ENCODE measurements at places on chromosomes 3 and 15.
A peak's percentile ranks its signal among the peaks of the same experiment; 100 is the strongest.

GRCh38 chr3:83002869-83003445, 1241.5 kb upstream of the GBE1 start:
- DNase-seq = no peak

DNA sequence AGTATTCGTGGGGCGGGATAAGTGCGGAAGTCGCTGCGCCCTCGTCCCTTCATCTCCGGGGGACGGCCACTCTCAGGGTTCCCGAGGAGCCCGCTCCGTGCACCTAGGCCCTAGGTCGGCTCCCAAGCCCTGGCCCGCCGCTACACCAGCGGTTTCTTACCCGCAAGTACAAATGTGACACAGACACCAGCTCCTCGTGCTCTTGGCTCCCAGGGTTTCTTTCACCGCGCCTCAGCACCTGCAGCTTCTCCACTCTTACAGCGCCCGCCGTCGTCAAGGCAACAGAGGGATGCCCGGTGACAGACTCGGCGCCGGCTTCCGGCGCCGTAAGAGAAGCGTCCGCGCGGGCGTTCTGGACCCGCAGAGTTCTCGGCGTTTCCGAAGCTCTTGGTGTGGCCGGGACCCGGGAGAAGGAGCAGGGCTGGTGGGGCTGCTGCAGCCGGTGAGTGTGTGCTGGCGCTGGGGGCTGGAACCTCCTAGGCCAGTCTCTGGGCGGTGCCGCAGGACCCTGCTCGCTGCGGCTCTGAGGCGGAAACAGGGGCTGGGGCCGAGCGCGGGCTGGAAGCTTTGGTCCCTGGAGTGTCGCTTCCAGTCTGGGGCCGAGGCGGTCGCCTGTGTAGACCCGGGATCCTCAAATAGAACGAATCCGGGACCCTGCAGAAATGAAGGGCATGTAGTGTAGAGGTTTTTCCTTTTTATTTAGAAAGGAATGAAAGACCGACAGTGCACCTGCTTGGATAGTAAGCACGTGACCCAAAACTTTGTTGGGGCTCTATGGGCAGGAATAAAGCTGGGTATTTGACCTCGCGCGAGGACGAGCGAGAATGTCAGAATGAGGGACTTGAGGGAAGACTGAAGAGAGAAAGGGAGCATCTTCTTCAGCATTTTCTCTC, 155.4 kb upstream of the GOLGA6L4 start:
- no peak for DNase-seq

DNA sequence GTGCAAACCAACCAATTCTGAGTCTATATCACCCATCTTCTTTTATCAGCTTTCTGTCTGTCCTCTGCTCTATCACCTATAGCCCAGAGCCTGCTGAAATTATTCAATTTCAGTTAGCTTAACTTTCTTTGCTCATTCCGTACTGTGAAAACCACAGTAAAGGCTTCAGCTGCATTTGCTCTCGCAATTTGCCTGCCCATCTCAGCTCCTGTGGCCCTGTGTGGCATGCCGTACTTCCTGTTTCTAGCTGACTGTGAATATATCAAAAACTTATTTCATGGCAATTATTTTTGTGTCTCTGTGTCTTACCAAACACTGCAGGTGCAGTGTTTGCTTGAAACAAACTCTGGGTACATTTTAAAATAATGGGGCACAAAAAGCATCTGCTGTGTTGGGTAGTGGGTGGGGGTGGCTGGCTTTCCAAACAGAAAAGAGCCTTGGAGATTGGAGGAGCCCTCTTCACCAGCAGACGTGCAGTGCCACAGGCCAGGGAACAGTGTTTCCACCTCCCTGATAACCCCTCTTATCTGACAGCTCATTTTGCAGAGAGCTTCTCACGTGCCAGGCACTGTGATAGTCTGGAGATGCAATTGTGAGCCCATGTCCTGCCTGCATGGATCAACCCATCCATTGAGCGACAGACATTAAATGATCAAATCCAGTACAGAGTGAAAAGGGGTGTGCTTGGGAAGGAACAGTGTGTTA, 45.2 kb downstream of the GASK1A start:
- no peak for DNase-seq

DNA sequence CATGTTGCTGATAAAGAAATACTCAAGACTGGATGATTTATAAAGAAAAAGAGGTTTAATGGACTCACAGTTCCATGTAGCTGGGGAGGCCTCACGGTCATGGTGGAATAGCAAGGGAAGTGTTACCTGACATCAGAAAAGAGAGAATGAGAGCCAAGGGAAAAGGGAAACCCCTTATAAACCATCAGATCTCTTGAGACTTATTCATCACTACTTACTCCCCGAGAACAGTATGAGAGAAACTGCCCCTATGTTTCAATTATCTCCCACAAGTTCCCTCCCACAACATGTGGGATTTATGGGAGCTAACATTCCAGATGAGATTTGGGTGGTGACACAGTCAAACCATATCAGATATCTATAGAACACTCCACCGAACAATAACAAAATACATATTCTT, 904.6 kb downstream of the PDCD6IP start:
- no peak for DNase-seq

- no peak for DNase-seq
Observed at GRCh38 chr3:133443649-133444422, 44.0 kb downstream of the BFSP2 start.

GRCh38 chr3:122931636-122932035, 95.9 kb downstream of the SEMA5B start:
- DNase-seq = no peak

DNA sequence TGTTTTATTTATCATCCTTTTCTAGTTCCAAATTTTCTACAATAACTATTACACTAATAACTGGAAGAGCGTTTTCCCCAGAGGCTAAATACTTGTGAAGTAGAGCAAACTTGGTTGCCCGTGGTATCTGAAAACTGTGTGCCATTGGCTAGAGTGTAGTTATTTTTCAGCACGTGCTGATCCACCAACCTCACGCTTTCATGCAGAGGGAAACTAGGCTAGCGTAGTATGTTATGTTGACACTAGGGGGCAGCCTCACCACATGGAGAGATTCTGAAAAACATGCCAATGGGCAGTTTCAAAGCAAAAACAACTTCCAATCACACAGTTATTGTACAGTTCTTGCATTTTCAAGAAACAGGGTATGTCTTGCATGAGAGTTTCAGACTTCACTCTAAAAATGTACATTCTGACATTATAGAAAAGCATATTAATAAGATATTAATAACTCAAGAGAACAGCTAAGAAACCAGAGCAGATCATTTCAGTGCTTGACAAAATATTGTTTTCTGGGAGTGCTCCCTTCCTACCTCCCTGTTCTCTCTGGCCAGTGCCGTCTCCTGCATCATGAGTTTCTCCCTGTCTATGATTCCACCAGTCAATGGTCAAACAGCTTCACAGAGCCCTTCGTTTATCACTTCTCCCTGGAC, 39.7 kb downstream of the SPATA12 start:
- peak; percentile 53 for DNase-seq

- no peak for DNase-seq
Observed at GRCh38 chr3:141854599-141854998, 21.8 kb upstream of the ATP1B3 start.

DNA sequence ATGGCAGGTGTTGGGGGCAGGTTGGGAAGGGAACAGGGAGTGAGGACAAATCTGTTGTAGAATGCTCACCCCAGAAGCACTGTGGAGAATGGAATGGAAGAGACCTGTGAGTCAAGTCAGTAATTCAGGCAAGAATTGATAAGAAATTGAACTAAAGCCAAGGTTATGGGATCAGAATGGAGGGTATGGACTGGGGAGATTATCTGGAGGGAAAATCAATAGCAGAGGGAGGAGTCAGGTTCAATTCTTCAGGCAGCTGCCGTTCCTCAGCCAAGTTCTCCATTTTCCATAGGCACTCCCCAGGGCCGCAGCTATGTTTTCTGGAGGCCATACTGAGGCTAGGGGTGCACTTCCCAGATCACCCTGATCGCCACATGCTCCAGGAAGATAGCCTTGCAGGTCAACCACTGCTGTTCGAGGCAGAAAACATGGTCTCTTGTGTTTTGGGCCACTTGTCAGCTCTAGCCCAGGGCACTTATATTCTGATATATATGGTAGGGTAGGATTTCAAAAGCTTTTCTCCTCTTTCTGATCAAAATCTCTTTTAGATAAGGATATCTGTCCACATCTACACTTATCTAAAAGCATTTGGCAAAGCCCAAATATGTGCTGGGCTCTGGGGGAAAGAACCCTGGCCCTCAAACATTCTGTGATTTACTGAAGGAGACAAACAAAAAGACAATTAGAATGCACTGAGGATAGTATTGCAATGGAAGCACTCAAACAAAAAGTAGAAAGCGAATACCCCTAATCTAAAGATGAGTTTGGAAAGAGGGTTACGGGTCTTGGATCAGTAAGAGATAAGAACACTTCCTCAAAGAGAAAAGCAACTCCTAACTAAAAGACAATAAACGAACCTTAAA, 92.3 kb downstream of the TMEM212 start:
- no peak for DNase-seq

DNA sequence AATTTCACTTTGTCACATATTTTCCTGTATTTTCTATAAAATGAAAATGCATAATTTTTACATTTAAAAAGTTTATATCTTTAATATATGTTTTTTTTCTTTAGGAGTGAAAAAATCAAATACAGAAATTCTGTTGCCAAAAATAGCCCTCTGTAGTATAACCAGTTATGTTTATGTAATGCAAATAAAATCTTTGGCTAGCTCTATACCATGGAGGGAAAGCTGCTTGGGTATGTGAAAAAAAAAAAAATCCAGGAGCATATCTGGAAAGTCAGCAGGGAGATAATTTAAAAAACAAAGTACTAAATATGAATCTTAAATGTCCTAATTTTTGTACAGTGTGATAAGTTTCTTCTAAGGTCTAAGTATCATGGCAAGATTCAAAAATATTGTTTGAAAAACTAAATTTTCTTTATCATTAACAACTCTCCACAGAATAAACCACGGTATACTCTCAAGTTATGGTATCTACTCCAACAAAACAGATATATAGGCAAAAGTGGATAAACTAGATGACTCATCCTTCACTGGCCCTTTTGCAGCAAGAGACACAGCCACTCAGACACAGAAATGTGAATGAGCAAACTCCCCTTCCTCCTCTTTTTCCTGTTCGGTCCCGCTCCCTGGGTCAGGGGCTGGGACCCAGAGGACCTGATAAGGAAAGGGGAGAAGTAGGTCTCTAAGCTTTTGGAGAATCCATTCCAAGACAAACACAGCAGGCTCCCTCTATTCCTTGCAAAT, 66.6 kb downstream of the PDZRN3 start:
- no peak for DNase-seq

DNA sequence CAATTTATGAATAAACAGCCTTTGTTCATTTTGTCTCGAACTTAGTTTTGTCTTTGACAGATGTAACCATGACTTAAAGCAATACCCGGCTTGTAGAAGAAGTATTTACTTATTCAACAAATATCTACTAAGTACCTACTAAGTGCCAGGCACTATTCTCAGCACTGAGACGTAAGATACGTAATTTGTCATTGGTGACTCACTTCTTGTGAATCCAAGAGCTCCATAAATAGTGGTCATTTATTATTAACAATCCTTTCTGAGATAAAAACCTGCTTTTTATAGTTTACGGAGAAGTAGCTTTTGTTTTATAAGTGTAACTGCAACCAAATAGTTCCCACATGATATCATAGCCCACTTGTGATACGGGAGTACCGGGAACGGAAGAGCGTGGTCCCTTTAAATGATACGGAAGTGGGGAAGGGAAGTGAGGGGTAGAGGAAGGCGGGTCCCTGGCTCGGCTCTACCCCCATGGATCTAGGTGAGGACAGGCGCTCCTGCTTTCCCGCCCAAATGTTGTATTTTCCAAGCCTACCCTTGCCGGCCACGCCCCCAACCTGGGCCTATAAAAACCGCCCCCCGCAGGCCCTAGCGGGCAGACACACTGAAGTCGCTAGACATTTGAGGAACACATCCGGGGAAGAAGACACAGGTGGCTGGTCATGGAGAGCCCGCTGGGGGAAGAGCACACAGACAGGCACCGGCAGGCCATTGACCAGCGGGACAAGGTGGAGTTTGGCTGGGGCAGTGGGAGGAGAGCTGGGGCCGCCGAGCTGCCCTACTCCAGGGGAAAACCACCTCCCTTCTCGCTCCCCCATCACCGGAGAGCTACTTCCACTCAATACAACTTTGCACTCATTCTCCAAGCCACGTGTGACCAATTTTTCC, at the start of gene SAMMSON:
TSS of gene SAMMSON (plus strand) at position 594 of the 888 bp plus-strand sequence.
- DNase-seq = no peak

DNA sequence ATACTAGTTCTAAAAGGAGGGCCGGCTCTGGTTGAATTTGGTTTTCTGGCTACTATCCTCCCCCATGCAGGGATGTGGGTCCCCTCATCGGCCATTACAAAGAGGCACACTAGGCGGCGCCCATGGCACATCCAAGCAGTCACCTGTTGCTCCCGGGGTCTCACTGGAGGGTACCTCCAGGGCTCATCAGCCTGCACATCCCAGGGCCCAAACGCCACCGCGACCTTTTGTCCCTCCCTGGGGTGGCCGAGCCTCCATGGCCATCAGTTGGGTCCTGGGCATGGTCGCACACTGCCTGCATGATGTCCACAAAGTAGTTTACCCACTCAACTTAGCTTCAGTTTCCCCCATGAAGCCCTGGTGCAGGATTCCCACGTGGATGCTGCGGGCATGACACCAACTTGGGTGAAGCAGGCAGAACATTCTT, 28.3 kb downstream of the IDH3A start:
- DNase-seq = no peak

DNA sequence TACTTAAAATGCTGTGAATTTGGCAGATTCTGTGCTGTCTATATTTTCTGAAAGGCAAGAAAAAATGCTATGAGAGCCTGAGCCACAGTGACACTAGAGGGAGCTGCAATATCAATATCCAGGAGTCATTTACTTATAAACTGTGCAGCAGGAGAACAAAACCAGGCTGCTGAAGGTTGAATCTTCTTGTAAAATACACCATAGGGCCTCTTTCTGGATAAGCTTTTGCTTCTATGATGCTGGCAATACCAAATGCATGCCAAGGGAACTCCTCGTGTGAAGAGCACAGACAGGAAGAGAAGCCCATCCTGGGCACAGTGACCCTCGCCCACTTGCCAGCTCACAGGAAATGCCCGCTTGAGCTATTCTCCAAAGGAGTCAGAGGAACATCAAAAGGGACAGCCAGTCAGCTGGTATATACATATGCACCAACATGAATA, 48.0 kb upstream of the TSPAN3 start:
- peak; percentile 11 for DNase-seq

DNA sequence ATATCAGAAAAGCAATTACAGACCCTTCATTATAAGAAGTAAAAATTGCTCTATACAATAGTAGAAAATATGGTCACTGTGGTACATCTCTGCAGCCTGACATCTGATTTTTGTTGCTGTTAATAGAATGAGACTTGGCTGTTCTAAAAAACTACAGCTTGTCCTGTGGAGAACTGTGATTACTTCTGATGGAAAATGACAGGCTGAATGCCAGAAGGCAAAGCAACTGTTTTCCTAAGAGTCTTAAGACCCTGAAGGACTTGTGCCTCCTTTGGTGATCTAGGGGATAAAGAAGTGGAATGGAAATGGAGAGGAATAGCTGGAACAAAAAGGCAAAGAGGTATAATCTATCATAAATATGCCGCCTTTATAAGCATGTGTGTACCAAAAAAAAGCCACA, 314.8 kb downstream of the BCHE start:
- no peak for DNase-seq
